ENCODE measurements at places on chromosomes 6 and 20. TPM values are rescaled to one million over a fixed set of nuclear protein-coding genes. Genes with fewer than 3 reads are reported as not detected.

DNA sequence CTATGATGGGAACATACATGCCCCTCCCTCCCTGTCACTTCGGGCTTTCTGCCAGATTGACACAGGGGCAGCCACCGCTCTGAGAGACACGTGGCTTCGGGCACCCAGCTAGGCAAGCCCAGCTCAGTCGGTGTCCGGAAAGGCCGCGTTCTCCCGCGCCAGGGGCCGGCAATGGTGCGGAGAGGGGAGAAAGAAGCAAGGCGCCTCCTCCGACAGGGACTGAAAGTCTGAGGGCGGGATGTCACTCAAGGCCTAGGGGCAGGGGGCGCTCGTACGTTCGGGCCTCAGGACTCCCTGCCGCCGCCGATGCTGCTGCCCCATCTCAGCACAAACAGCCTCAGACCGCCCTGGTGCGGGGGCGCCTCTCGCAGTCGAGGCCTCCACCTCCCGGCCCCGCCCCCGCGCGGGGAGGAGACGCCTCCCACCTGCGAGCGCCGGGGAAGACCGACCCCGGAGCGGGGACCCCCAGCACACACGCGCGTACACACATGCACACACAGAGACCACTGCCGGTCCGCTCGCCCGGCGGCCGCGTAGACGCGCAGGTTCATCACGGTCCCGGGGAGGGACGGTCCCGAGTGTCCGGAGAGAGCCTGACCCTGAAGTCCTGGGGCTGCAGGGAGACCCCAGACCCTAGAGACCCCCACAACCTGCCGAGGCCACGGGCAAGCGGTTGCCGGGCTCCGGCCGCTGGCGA lies 1.9 kb downstream of the GRM4 start:
- peak overlapping the region; percentile 55 for H3K4me3 ChIP-seq
- peak; percentile 51 for DNase-seq
- no peak overlapping the region for H3K27ac ChIP-seq

- H3K4me3 ChIP-seq = no peak overlapping the region
- no peak overlapping the region for H3K27ac ChIP-seq
- H3K27me3 ChIP-seq = no peaks in the 10 kb centered on the region
- no peak for DNase-seq
- no peaks in the 10 kb centered on the region for H3K36me3 ChIP-seq
- H3K4me1 ChIP-seq = no peaks in the 10 kb centered on the region
These were observed 642.0 kb upstream of the CHD6 start for GRCh38 chr20:42260184-42260583.

- peaks cover 2% of the 10 kb centered on the region for H3K27me3 ChIP-seq
- H3K4me1 ChIP-seq = no peaks in the 10 kb centered on the region
- no peak overlapping the region for H3K27ac ChIP-seq
- H3K4me3 ChIP-seq = no peak overlapping the region
- DNase-seq = no peak
These were observed 267.9 kb downstream of the THBS2 start for GRCh38 chr6:168985705-168986104.

The COL21A1 gene
- total RNA-seq = not detected

DNA sequence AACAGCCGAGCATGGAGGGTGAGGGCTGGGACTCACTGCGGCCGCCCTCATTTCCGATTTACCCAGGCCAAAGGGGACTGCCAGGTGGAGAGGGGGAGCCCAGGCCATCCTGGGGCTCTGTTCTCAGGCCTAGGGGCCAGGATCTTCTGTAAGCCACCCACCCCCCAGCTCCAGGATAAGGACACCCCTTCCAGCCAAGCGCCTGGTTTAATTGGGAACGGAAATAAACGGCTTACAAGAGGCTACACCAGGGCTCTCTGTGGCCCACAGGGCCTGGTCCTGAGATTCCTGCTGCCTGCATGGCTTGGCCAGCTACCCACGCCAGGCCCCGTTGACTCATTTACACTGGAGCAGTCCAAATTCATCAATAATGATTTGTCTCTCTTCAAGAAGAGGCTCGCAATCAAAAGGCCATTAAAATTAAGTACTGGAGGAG lies 68.1 kb upstream of the TOP1 start:
- H3K27me3 ChIP-seq = peaks cover 5% of the 10 kb centered on the region
- H3K4me3 ChIP-seq = no peak overlapping the region
- peaks cover 6% of the 10 kb centered on the region for H3K4me1 ChIP-seq

GRCh38 chr6:17013701-17014100 lies 88.1 kb upstream of the STMND1 start:
- H3K27me3 ChIP-seq = peaks cover 21% of the 10 kb centered on the region
- H3K27ac ChIP-seq = no peak overlapping the region
- no peak overlapping the region for H3K4me3 ChIP-seq
- no peak for DNase-seq
- peaks cover 6% of the 10 kb centered on the region for H3K4me1 ChIP-seq

The RIPPLY2 gene
- not detected for total RNA-seq

The SYTL3 gene
- total RNA-seq = 6.0 TPM

The PTCRA gene
- total RNA-seq = not detected

DNA sequence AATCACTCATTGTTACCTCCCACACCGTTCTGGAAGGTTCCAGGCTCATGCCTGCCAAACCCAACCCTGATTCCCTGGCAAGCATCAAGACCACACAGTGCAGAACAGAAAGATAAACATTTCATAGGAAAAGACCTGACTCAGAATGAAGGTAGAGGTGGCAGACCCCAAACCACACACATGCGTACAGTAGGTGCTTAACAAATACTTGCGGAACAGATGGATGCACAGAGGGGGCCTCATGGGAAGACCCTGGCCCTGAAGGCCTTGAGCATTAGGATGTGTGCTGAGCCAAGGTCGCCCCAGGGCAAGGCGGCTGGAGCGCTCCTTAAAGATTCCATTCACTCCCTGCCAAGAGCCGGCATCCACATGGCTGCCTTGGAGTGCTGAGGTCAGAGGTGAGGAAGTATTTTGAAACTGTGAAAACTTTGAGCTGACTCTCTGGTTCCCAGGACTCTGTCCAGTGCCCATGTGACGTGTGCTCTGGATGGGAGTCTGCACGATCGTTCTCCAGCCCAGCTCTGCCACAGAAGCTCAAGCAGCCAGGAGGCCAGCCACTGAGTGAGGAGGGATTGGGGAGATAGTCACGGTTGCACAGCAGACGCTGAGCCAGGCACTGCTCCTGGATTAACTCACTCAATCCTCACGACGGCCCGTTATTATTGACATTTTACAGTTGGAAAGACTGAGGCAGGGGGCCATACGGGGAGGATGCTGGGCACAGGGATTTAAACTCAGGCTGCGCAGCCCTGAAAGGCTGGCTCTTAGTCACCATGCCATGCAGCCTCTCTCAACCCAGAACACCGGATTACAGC lies 65.5 kb upstream of the AFDN start:
- H3K36me3 ChIP-seq = no peaks in the 10 kb centered on the region
- no peak overlapping the region for H3K27ac ChIP-seq
- peaks cover 1% of the 10 kb centered on the region for H3K27me3 ChIP-seq
- DNase-seq = no peak

DNA sequence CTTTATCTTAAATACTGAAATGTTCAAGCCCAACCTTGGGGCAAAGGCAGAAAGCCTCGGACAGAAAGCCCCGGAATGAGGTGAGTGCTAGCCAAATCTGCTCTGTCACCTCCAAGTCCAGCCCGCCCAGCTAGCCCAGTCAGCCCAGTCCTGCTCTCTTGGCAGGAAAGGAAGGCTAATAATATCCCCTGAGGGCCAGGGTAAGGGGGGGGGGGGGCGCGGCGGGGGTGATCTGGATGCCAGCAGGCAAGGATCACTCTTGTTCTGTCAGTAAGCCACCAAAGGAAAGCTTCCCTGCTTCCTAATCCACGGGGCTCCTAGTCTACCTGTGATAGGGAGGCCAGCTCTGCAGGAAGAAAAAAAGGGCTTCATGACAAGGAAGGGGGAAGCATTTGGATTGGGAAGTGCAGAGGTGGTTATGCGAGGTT lies 1.1 kb downstream of the NDRG3 start:
- H3K27me3 ChIP-seq = no peaks in the 10 kb centered on the region
- no peaks in the 10 kb centered on the region for H3K36me3 ChIP-seq
- peak overlapping the region; percentile 87 for H3K4me3 ChIP-seq
- DNase-seq = no peak
- peaks cover 16% of the 10 kb centered on the region for H3K4me1 ChIP-seq
- no peak overlapping the region for H3K27ac ChIP-seq

- H3K27ac ChIP-seq = no peak overlapping the region
- no peaks in the 10 kb centered on the region for H3K4me1 ChIP-seq
- no peaks in the 10 kb centered on the region for H3K27me3 ChIP-seq
- DNase-seq = no peak
- no peak overlapping the region for H3K4me3 ChIP-seq
These were observed 2.4 kb upstream of the GLYATL3 start for GRCh38 chr6:49497304-49497703.

- no peak overlapping the region for H3K4me3 ChIP-seq
- H3K27ac ChIP-seq = no peak overlapping the region
- peaks cover 39% of the 10 kb centered on the region for H3K27me3 ChIP-seq
- DNase-seq = no peak
These were observed 141.1 kb downstream of the CEBPB start for GRCh38 chr20:50331469-50332363.

The ZNF133 gene
- total RNA-seq = 8.0 TPM

- no peak overlapping the region for H3K4me3 ChIP-seq
- peaks cover 8% of the 10 kb centered on the region for H3K27me3 ChIP-seq
- peaks cover 3% of the 10 kb centered on the region for H3K4me1 ChIP-seq
These were observed 54.8 kb upstream of the MBOAT1 start for GRCh38 chr6:20266851-20267608.

DNA sequence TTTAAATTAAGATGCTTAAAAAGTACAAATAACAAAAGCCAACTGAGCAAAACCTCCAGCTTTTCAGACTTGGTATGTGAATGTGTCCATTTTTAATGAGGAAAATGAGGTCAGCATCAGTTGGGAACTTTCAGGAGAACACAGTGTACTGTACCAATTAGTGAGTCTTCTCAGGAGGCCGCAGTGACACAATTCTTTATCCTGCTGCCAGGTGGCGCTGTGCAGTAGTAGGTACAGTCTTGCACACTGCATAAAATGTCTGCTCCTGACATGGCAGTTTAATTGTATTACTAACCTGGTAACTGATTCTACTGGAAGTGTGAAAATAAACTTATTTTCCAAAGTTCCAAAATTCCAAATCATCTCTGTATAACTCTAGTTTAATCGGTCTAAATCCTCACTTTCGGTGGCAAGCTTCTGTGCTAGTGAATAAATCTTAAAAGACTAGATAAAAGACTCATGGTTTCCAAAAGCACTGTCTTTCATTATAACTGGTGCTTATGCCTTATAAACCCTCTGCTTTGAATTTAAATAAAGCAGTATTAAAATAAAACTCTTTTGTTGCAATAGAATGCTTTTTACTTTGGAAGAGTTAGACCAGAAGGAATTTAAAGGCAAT lies 214.8 kb upstream of the MMS22L start:
- peaks cover 9% of the 10 kb centered on the region for H3K27me3 ChIP-seq
- H3K36me3 ChIP-seq = no peaks in the 10 kb centered on the region
- H3K4me1 ChIP-seq = no peaks in the 10 kb centered on the region
- no peak overlapping the region for H3K4me3 ChIP-seq
- H3K27ac ChIP-seq = no peak overlapping the region

GRCh38 chr6:155301867-155302266 lies 12.4 kb downstream of the TFB1M start:
- H3K4me1 ChIP-seq = no peaks in the 10 kb centered on the region
- no peak for DNase-seq
- H3K4me3 ChIP-seq = no peak overlapping the region
- peaks cover 55% of the 10 kb centered on the region for H3K36me3 ChIP-seq
- H3K27me3 ChIP-seq = no peaks in the 10 kb centered on the region

The WASF1 gene
- 6.2 TPM for total RNA-seq

The C6orf58 gene
- total RNA-seq = not detected

DNA sequence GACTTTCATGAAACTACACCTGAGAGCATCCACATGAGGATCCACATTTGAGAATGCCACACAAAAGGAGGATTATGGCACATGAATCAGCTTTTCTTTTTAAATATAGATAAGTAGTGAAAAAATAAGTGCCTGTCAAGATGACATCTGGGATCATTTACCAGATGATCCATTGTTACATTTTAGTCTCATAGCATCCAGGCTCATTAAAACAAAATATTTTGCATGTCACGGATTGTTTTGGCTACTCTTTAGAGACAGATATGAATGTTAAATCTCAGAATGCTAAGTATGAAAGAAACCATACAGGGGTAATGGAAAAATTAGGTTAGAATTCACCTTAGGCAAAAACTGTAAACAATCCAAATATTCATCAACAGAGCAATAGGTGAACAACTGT lies 66.7 kb downstream of the MYO6 start:
- no peaks in the 10 kb centered on the region for H3K27me3 ChIP-seq
- no peak overlapping the region for H3K27ac ChIP-seq
- H3K36me3 ChIP-seq = no peaks in the 10 kb centered on the region
- H3K4me3 ChIP-seq = no peak overlapping the region

GRCh38 chr20:11754451-11754850 lies 163.2 kb upstream of the BTBD3 start:
- H3K27me3 ChIP-seq = no peaks in the 10 kb centered on the region
- no peak overlapping the region for H3K27ac ChIP-seq
- no peak overlapping the region for H3K4me3 ChIP-seq
- no peaks in the 10 kb centered on the region for H3K36me3 ChIP-seq
